ENCODE measurements at places on chromosomes 3 and 15. TPM values are rescaled to one million over a fixed set of nuclear protein-coding genes. Genes with fewer than 3 reads are reported as not detected.

DNA sequence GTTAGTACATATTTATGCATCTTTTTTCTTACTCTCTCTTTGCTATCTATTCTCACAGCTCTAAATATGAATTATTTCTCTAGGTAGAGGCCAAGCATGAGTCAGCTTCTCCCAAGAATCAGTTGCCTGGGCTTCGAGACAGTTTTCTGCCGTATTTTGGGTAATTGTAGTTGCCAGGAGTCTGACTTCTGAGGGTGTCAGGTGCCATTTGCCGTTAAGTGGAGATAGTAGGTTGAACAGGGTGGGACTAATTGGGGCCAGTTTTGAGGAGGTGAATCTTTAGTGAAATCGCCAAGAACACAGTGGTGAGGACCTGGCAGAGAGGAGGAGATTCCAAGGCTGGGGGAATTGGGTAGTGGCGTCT lies 7.8 kb upstream of the NRROS start:
- peaks cover 66% of the 10 kb centered on the region for H3K4me1 ChIP-seq
- no peak for DNase-seq
- H3K36me3 ChIP-seq: peaks cover 5% of the 10 kb centered on the region
- H3K27ac ChIP-seq: peak overlapping the region; percentile 96
- H3K4me3 ChIP-seq: peak overlapping the region; percentile 93

The TMEM158 gene
- not detected for total RNA-seq

The MDFIC2 gene
- total RNA-seq: not detected

- no peaks in the 10 kb centered on the region for H3K4me1 ChIP-seq
- DNase-seq: no peak
- H3K27ac ChIP-seq: no peak overlapping the region
- H3K36me3 ChIP-seq: no peaks in the 10 kb centered on the region
- no peak overlapping the region for H3K4me3 ChIP-seq
- no peaks in the 10 kb centered on the region for H3K27me3 ChIP-seq
Observed at GRCh38 chr15:58870451-58870850, 63.0 kb downstream of the SLTM start.

The LRIG1 gene
- total RNA-seq: 9.7 TPM

DNA sequence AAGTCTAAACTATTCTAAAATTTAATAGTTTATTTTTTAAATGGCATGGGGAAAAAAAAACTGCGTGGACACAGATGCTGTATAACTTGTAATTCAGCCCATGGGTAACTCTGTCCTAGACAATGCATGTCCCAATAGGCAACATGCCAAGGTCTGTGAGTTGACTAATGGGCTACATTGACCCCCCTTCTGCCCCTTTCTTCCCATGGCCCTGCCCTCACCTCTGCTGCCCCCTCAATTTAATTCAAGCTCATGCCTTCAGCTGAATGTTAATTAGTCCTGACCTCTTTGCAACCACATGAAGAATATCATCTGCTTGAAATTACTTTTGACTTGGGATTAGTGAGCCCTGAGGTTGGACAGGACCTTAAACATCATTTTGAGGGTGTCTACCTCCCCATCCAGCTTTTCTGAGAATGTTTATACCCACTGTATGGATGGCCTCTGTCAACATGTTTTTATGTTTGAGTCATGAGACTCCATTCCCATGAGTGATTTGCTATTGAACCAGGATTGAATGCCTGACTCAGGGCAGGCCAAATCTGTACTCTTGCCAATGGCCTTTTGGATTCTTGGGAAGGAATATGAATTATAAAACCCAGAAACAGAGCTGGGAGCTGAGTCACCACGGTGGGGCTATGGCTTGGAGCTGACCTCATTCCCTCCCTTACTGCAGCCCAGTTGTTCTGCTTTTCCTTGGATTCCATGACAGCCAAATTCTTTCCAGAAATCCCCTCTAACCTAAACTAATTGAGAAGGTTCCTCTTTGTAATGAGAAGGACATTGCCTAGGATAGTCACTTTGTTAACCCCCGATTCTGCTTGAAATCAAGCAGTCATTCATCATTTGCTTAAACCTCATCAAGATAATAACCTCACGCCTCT lies 33.5 kb upstream of the PDE8A start:
- DNase-seq: no peak
- no peaks in the 10 kb centered on the region for H3K4me1 ChIP-seq
- H3K27me3 ChIP-seq: peaks cover 6% of the 10 kb centered on the region
- no peaks in the 10 kb centered on the region for H3K36me3 ChIP-seq
- no peak overlapping the region for H3K27ac ChIP-seq

The PIGBOS1 gene
- total RNA-seq: 10.7 TPM

The TRIM71 gene
- not detected for total RNA-seq

GRCh38 chr3:40681658-40682055 lies 156.9 kb downstream of the ZNF621 start:
- H3K4me3 ChIP-seq: no peak overlapping the region
- no peaks in the 10 kb centered on the region for H3K27me3 ChIP-seq
- peak overlapping the region; percentile 3 for H3K27ac ChIP-seq
- peaks cover 22% of the 10 kb centered on the region for H3K4me1 ChIP-seq
- H3K36me3 ChIP-seq: no peaks in the 10 kb centered on the region

The CXCR6 gene
- total RNA-seq: not detected

DNA sequence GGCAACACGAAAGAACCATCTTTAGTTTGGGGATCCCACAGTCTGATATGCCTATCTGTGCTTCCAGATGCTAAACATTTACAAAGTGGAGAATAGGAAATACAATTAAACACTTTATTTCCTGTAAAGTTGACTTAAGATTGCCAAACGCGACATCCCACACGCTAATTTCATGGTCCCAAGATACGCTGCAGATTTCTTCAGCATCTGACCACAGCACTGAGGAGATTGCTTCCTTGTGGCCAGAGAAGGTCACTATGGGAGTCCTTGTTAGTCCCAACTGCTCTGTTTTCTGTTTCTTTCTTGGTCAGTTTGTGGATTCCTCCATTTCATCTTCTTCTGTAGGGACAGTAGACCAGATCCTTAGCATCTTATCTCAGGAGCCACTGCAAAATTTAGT lies 43.3 kb downstream of the ASB7 start:
- H3K27me3 ChIP-seq: no peaks in the 10 kb centered on the region
- no peak overlapping the region for H3K4me3 ChIP-seq
- no peak for DNase-seq
- peaks cover 26% of the 10 kb centered on the region for H3K36me3 ChIP-seq
- H3K4me1 ChIP-seq: peaks cover 13% of the 10 kb centered on the region

The CPLX3 gene
- total RNA-seq: 0.22 TPM
